GM23338 (cell line): ENCODE measurements at places on chromosomes 16 and 17.
A peak's percentile ranks its signal among the peaks of the same experiment; 100 is the strongest.

DNA sequence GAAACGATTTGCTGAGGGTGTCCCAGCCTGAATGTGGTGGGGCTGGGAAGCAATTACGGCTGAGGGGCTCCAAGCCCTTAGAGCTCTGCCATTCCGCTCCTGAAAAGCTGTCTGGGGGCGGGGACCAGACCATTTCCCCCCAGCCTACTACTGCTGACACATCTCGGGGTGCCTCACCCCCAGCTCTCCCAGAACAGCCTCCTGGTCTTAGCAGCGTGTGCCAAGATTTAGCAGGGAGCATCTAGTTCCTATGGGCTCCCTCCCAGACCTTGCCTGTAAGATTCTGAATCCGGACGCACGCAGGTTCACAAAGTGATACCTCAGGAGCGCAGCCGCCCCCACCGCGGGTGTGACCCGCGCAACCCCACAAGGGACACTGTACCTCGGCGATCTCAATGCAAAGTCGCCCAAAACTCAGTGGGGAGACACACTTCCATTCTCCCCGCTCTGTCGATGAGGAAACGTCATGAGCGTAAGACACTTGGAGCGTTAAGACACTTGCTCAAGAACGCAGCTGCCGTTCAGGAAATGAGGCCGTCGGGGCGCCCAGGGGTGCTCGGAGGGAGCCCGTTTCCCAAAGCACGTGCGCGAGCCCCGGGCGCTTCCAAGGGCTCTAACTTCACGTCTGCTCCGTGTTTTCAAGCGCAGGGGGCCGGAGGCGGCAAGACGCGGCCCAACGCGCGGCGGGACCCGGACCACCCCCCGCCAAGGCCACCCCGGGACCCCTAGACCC lies 629 bp downstream of the GEMIN4 start:
- peak; percentile 33 for DNase-seq
- H3K36me3 ChIP-seq: peaks cover 25% of the 10 kb centered on the region; the same call in 1 of the 2 replicates
- no peak overlapping the region for H3K27ac ChIP-seq
- H3K27me3 ChIP-seq: no peaks in the 10 kb centered on the region

- H3K36me3 ChIP-seq: no peaks in the 10 kb centered on the region
- H3K27me3 ChIP-seq: peaks cover 14% of the 10 kb centered on the region
- peak; percentile 99 for DNase-seq
- peaks cover 39% of the 10 kb centered on the region for H3K4me1 ChIP-seq
Measured at GRCh38 chr17:40098846-40099618, 1.4 kb downstream of the NR1D1 start.

GRCh38 chr16:72199761-72200337 lies 27.9 kb upstream of the PMFBP1 start:
- no peak overlapping the region for H3K27ac ChIP-seq
- DNase-seq: peak; percentile 19
- H3K4me1 ChIP-seq: 0 out of 2 replicates have a peak, but pooled peaks cover under 1% of the 10 kb centered on the region
- H3K4me3 ChIP-seq: no peak overlapping the region
- no peaks in the 10 kb centered on the region for H3K27me3 ChIP-seq
- no peaks in the 10 kb centered on the region for H3K36me3 ChIP-seq

DNA sequence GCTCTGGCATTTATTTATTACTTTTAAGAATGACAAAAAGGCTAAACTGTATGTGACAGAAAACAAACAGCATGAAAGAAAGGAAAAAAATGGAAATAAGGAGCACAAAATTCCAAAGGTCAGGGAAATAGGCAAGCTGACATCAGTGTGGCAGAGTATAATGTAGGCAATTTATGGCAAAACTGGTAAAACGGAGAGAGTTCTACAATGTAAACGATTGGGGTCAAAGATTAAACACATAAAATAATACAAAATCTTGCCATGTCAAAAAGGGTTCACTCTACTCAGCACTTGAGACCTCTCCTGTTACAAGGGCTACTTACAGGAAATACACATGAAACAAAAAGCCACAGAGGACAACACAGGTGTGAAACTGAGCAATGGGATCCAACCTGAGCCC lies 47.0 kb upstream of the CDRT4 start:
- no peak overlapping the region for H3K27ac ChIP-seq
- no peak for DNase-seq
- no peaks in the 10 kb centered on the region for H3K27me3 ChIP-seq
- H3K36me3 ChIP-seq: peaks cover 6% of the 10 kb centered on the region; the same call in 1 of the 2 replicates
- no peak overlapping the region for H3K4me3 ChIP-seq

GRCh38 chr16:10521681-10522274 lies 58.6 kb downstream of the EMP2 start:
- H3K4me1 ChIP-seq: no peaks in the 10 kb centered on the region

- H3K27ac ChIP-seq: no peak overlapping the region
- H3K4me3 ChIP-seq: no peak overlapping the region
- DNase-seq: no peak
- peaks cover 19% of the 10 kb centered on the region for H3K27me3 ChIP-seq
Measured at GRCh38 chr17:50060951-50061712, 5.2 kb downstream of the ITGA3 start.

DNA sequence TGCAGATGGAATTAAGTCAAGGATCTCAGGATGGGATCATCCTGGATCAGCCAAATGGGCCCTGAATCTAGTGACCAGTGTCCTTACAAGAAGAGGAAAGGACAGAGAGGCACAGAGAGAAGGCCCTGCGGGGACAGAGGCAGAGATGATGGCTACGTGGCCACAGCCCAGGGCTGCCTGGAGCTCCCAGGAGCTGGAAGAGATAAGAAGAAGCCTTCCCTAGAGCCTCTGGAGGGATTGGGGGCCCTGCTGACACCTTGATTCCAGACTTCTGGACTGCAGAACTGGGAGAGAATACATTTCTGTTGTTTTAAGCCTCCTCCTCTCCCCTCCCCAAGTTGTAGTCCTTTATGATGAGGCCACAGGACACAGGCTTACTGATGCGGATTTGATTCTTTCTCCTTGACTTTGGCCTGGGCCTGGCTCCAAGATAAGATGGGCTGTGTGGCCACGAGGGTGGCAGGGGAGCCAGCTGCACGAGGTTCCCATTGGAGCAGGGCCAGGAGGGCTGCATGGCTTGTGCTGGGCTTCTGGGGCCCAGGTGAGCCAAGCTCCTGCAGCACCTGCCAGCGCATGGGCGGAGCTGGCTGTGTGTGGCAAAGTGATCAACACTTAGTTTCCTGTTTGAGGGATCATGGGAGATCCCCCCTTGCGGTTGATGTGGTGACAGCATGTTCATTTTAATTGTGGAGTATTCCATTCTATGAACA lies 146.1 kb downstream of the IRF8 start:
- H3K27me3 ChIP-seq: no peaks in the 10 kb centered on the region
- no peaks in the 10 kb centered on the region for H3K4me1 ChIP-seq
- no peak for DNase-seq
- H3K36me3 ChIP-seq: no peaks in the 10 kb centered on the region
- H3K4me3 ChIP-seq: no peak overlapping the region
- no peak overlapping the region for H3K27ac ChIP-seq

DNA sequence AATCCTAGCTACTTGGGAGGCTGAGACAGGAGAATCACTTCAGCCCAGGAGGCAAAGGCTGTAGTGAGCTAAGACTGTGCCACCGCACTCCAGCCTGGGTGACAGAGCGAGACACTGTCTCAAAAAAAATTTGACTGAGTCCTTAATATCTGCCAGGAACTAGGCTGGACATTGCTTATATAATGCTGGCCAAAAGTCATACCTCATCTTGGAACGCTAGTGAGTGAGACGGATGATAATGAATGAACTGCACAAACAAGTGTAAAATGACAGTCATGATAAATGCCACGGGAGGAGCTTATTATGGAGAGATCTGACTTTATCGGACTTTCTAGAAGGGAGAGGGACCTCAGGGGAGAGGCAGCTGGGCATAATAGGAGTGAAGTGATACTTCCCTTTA lies 327.6 kb downstream of the SHISA9 start:
- no peaks in the 10 kb centered on the region for H3K27me3 ChIP-seq
- no peak for DNase-seq
- H3K4me3 ChIP-seq: no peak overlapping the region
- H3K27ac ChIP-seq: no peak overlapping the region

- no peak overlapping the region for H3K27ac ChIP-seq
- H3K4me3 ChIP-seq: no peak overlapping the region
- H3K36me3 ChIP-seq: no peaks in the 10 kb centered on the region
- H3K27me3 ChIP-seq: no peaks in the 10 kb centered on the region
Measured at GRCh38 chr16:55778757-55779156, 54.1 kb downstream of the CES1 start.
